ENCODE measurements at places on chromosomes 3 and 15. TPM values are rescaled to one million over a fixed set of nuclear protein-coding genes. Genes with fewer than 3 reads are reported as not detected.
A peak's percentile ranks its signal among the peaks of the same experiment; 100 is the strongest.

Gene PTX3
- total RNA-seq: 40.2 TPM

Gene KNG1
- not detected for total RNA-seq

Gene RGMA
- 26.2 TPM for total RNA-seq

DNA sequence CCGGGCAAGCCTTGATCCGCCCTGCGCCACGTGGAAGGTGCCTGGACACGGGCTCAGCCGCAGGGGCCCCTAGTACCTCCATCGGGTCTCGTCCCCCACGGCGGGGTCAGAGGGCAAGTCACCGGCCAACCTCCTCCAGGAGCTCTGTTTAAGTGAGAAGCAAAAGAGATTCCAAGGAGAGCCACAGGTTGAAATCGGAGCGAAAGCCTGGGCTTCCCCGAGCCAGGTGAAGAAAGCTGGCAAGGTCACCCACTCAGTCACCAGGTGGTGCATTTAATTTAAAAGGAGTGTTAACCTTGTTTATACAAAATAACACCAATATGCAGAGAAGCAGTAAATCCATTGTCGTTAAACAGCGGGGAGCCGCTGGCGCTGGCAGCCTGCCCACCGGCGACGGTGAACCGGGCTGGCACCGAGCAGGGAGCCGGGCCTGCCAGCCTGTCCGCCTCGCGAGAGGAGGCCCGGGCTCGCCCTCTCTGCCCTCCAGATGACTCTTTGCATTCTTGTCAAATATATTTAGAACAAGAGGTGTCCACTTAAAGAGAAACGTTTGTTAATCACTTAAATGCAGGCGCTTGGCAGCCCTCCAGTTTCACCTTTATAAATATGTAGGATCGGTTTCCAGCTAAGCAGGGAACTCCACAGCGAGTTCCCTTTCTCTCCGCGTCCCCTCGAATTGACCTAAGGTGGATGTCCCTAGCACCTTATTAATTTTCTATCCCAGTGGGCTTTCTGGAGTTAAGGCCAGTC lies 277.3 kb upstream of the NR2F2 start:
- H3K27me3 ChIP-seq: no peaks in the 10 kb centered on the region
- peaks cover 18% of the 10 kb centered on the region for H3K4me1 ChIP-seq
- H3K4me3 ChIP-seq: peak overlapping the region; percentile 44
- H3K36me3 ChIP-seq: no peaks in the 10 kb centered on the region
- H3K27ac ChIP-seq: no peak overlapping the region
